Activated CD4-positive, CD25-positive, alpha-beta regulatory T cell treated with anti-CD3 and anti-CD28 coated beads, Interleukin-2, amount 50 U/mL, for 24 hours (primary cell): ENCODE measurements at places on chromosomes 3 and 15.

DNA sequence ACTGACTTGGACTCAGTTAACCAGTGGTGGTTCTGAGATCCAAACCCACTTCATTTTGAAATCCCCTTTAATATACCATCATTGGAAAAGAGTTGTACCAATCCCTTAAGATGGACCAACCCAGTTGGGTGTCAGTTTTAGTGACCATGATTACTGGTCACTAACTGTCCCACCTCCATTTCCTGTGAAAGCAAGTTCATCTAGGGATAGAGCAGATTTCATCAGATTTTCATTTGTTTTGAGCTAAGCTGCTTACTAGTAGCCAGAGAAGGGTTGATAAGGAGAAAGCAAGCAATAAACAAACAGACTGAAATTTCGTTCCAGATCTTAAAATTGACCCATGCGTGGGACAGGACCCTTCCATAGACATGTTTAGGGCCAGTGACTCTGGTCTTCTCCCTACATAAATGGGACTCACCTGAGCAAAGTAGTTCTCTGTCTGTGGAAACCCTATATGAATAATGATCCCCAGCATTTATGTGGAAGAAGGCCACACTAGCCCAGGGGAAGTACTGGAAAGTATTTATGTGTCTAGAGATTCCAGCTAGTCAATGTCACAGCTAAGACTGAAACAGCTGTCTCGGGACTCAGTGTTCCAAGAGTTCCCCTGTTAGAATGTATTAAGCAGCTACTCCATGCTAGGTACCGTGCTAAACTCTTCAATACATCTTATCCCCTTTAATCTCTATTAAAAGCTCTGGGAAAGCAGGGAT lies 196.0 kb upstream of the BCL6 start:
- ATAC-seq, result no peak

GRCh38 chr3:135581806-135582205 lies 383.7 kb upstream of the PPP2R3A start:
- ATAC-seq, result no peak

DNA sequence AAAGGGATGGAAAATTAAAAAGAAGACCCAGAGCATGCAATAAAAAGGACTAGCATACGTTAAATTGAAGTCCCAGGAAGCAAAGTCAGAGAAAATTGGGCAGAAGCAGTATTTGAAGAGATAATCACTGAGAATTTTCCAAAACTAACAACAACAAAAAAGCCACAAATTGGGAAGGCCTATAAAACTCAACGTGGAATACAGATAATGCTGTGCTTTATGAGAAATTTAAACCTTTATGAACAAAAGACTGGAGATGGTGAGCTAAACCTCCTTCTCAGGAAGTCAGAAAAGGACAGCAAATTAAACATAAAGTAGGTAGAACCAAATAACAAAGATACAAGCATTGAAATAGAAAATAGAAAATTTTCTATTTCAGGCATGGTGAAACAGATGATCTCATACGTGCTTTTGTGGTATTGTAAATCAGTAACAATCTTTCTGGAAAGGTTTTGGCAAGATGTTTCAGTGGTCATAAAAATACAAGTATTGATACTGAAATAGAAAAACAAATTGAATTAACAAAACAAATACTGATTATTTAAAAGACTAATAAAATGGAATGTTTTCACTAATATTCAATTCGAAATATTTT lies 55.6 kb downstream of the LYSMD4 start:
- ATAC-seq, result no peak

- ATAC-seq, result peak; percentile 80
Measured at GRCh38 chr3:71421820-71422566, 161.5 kb downstream of the FOXP1 start.

- no peak for ATAC-seq
Measured at GRCh38 chr15:97687654-97688053, 272.8 kb upstream of the ARRDC4 start.

GRCh38 chr3:45437383-45437782 lies 49.0 kb downstream of the LARS2 start:
- no peak for ATAC-seq

GRCh38 chr15:66673410-66674322 lies 28.4 kb upstream of the SMAD6 start:
- ATAC-seq, result no peak

GRCh38 chr15:92268900-92269299 lies 124.8 kb upstream of the ST8SIA2 start:
- ATAC-seq, result no peak

GRCh38 chr15:101841656-101842055 lies 29.7 kb downstream of the OR4F15 start:
- no peak for ATAC-seq

GRCh38 chr15:80776420-80777045 lies 2.6 kb upstream of the CEMIP start:
- no peak for ATAC-seq

- ATAC-seq, result no peak
Measured at GRCh38 chr3:69541711-69542088, 155.8 kb upstream of the FRMD4B start.

GRCh38 chr3:47799733-47800132 lies 3.2 kb upstream of the DHX30 start:
- no peak for ATAC-seq

DNA sequence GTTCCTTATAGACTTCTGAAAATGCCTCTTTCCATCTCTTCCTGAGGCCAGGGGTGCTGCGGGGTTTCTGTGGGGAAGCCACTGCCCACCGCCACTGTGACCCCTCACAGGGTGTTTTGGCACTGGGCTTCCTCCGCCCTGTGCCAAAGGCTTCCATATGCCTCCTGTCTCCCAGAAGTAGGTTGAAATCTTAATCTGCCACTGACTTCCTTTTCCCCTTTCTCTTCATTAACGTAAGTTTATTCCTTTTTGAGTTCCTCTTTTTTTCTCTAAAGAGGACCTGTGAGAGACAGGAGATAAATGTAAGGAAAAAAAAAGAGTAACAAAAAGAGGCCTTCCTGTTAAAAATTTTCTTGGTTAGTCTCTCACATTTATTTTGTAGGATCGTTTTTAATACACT lies 220.5 kb downstream of the CTNNB1 start:
- no peak for ATAC-seq

- ATAC-seq, result no peak
Measured at GRCh38 chr15:72800833-72801481, 17.4 kb upstream of the ADPGK start.
